ENCODE measurements at places on chromosomes 6 and 20.

DNA sequence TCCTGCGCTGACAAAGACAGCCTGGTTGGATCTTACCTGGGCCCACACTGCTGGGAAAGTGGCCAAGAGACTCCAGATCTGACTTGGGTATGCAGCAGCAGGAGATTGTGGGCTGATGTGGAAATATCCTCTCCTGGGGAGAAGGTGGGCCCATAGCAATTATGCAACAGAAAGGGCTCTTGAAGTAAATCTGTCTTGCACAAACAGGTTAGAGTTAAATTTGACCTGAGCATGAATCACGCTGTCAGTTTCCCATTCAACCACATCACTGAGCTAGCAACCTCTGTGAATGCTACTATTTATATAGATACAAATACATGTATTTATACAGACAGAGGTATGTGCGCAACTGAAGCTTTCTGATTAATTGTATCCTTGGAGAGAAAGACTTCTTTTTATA lies 28.3 kb upstream of the PDYN start:
- DNase-seq, result no peak

GRCh38 chr6:105136431-105137350 lies 43.1 kb downstream of the POPDC3 start:
- DNase-seq, result peak; percentile 61

DNA sequence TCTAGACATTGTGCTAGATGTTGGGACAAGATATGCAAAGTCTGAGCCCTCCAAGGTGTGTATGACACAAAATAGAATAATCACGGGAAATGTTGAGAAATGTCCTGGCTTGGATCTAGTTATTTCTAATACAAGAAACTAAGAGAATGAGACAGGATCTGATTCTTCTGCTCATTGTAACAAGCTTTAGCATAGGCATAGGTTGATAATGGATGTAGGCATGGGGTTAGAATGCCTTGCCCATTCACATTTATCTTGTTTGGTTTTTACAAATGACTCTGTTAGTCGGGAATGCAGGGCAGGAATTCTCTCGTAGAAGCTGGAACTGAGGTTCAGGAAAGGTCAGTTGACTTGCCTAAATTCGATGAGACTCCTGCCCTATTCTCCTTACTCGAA lies 1.5 kb upstream of the SLC26A8 start:
- DNase-seq, result no peak

DNA sequence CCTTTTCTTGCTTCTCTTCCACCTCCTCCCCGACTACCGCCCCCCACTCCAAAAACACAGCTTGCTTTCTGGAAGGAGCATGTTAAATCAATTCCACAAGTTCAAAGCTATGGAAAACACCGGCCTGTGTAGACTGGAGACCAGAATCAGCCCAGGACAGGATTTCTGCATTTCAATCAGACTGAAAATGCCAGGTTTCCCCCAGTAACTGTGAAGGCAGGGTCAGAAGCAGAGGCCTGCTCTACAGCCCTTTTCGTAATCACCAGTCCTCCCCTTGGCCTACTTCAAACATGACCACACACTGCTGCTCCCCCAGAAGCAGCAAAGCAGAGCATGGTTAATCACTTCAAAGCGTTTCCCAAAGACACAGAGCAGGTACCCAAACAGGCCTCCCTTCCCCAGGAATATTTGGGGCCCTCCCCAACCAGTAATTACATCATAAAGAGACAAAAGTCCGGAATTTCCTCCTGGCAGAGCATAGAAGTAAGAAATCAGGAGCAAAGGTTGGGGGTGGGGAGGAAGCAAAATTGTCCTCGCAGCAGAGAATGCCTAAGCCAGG lies 38.4 kb downstream of the ZMYND8 start:
- DNase-seq, result peak; percentile 52

- no peak for DNase-seq
Measured at GRCh38 chr20:45034436-45034835, 66.5 kb downstream of the KCNS1 start.

- DNase-seq, result no peak
Measured at GRCh38 chr20:22916021-22916842, 118.9 kb upstream of the SSTR4 start.

DNA sequence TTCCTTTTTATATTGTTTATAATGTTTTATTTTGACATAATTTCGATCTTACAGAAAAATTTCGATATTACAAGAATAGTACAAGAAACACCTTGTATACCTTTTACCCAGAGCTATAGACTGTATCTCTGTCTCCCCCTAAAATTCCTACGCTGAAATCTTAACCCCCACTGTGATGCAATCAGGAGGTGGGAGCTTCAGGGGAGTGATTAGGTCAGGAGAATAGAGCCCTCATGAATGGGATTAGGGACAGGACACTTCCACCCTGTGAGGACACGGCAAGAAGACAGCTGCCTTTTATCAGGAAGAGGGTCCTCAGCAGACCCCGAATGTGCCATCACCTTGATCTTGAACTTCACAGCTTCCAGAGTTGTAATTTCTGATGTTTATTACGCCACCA lies 148.7 kb upstream of the C6orf118 start:
- DNase-seq, result no peak

- DNase-seq, result peak; percentile 63
Measured at GRCh38 chr6:37204014-37204751, 34.2 kb downstream of the PIM1 start.

- no peak for DNase-seq
Measured at GRCh38 chr6:73854998-73855718, 159.2 kb downstream of the CD109 start.

GRCh38 chr6:108526739-108527174 lies 34.0 kb upstream of the FOXO3 start:
- DNase-seq, result no peak

GRCh38 chr6:159790956-159791598 lies 810 bp downstream of the MRPL18 start:
- DNase-seq, result no peak

DNA sequence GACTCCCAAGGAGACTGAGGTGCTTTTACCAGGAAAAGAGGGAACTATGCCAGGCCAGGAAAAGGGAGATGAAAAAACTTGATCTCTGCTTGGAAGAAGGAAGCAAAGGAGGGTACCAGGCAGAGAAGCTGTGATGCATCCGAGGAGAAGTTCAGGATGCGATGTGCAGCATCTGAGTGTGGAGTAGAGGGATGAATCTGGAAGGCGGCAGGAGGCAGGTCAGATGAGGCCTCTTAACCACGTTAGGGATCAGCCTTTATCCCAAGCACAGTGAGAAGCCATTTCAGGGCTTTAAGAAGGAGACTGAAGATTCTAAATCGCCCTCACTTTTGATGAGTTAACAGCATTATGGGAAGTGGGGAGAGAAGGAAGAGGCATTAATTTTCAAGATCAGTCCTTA lies 44.9 kb upstream of the EYA2 start:
- no peak for DNase-seq

DNA sequence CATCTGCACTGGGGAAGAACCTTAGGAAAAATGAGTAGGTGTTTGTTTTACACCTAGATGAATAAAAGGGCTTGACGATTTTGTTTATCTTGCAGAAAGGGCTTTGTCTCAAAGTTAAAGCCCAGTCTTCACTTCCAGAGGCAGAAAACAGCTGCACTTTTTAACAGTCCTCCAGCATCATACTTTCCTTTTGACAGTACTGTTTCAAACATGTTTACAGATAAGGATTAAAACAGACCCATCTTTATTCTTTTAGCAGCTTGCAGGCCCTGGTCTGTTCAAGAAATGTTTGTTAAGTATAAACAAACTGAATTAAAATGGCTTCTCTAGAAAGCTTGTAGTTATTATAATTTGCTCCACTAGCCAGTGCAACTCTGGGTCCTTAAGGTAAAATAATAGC lies 374.2 kb downstream of the EPHA7 start:
- no peak for DNase-seq

- no peak for DNase-seq
Measured at GRCh38 chr20:62658593-62659178, 16.4 kb downstream of the SLCO4A1 start.

GRCh38 chr6:107712665-107713551 lies 111.2 kb downstream of the SCML4 start:
- DNase-seq, result no peak

DNA sequence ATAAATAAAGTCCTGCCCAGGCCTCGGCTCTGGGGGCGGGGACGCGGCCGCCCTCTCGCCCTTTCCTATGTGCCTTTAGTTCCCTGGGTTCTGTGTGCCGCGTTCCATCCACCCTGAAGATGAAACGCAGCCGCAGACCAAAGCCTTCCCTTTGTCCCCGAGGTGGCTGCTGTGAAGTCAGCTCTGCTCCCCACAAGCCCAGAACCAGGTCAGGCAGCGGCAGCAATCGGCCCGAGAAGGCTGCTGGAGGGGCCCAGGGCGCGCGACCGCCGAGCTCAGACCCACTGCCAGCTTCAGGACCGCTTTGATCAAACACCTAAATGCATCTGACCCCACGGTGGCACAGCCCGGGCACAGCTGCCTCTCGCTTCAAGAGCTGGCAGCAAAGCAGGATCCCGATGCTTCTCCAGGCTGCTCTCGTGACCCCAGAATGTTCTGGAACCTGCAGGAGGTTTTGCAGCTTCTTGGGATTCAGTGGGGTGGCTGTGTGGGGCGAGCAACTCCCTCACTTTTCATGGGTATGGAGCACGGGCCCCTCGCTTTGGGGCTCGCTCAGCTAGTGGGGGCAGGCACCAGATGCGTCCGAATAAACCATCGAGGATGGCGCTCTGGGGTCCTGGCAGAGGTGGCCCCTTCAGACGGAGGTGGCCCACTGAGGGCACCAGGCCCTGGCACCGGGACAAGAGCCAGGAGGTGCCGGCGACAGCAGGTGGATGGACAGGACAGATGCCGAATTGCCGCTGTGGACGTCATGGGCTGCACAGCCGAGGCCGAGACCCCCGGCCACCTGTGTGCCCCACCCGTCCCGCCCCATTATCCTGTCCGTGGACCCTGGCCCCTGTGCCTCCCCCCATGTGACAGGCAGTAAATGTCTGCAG lies 13.0 kb downstream of the CHRNA4 start:
- no peak for DNase-seq

DNA sequence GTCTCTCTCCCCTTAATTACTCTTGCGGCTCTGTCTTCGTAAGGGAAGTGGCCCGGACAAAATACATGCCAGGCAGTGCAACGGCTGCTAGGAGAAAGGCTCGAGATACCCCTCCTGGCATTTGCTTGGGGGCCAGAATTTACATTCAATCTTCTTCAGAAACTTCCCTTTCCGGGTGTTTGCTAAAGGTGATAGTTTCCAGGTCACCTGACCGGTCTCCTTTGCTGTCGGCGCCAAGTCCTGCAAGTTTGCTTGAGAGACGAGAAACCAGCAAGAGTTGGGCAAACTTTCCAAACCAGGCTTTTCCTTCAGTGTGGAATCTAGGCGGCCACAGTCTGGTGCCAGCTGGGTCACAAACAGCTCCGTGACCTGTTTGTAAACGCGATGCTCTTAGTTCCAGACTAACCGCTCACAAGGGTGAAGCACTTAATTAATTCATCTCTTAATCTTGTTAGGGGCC lies 563 bp upstream of the SRSF3 start:
- DNase-seq, result peak; percentile 70

GRCh38 chr6:4950076-4950475 lies 53.8 kb downstream of the RPP40 start:
- DNase-seq, result no peak

DNA sequence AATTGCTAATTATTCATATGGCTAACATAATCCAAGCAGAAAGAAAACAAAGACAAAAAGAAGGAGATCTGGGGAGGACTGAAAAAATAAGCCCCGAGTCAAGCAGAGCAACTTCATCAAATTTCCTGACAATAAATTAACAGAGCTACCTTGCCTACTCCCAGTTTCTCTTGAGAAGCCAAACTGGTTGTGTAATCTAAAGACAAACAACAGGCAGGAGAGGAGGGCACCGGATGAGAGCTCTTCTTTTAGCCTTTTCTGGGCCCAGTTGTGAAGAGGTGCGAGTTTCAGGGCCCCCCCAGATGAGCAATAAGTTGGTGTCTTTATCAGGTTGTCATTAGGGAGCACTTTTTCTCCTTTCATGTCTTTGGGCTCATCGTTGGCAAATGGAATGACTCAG lies 197.1 kb upstream of the PCSK2 start:
- no peak for DNase-seq

DNA sequence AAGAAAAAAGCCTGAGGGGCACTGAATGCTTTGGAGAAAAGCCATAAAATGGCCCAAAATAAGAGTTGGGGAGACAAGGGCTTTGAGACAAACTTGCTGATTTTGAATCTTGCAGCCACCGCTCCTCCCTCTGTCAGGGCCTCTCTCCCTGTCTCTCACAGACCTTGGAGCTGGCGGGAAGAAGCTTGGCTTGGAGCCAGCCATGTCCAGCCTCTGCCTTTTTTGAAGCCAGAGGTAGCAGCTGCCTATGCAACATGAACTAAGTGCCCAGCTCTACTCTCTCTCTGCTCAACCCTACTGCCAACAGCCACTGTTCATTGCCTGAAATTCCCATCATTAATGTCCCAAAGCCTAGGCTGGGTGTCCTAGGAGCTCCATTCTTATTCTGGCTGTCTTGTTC lies 63.7 kb upstream of the CTNNBL1 start:
- DNase-seq, result no peak

DNA sequence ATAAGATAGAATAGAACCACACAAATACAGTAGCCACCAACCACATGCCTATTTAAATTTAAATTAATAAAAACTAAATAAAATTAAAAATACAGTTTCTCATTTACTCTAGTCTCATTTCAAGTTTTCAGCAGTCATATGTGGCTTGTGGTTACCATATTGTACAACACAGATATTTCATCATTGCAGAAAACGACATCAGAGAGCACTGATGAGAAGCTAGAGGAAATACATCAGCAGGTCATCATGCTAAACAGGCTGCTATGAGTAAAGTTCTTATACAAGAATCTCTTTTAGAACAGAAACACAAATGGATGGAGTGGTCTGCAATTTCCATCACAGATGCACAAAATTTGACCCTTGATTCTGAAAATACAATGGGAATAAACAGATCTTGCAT lies 36.6 kb downstream of the TBC1D32 start:
- no peak for DNase-seq

- no peak for DNase-seq
Measured at GRCh38 chr6:94733066-94733465, 844.3 kb upstream of the MANEA start.

DNA sequence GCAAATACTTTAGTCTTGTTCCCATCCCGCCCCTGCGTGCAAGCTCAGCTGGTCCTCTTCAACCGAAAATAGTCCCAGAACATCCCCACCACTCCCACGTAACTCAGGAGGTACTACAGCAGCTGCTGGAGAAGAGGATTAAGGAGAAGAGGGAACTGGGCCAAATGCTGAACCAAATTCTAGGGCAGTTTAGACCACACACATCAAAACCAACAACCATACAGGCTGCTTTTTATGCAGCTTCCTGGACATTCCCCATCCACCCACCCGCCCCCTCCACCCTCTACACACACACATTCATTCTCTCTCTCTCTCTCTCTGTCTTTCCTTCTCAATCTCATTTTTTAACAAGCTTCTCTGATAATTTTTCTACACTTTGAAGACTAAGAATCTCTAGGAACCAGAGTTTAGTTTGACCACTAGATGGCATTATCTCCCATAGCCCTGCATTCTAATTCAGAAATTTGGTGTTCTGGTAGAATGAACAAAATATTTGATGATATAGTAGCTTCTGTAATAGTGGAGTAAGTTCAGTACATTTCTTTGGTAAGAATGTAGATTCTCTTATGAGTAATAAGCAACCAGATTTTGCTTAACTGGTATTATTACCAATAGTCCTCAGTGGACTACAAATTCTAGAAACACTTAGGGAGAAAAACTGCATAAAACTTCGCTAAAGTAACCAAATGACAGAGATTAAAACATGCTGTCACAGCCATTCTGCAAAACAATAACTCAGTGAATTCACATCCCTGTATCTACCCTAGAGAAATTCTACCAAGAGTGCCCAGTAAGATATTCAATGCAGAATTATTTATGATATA lies 52.1 kb upstream of the BEND6 start:
- DNase-seq, result no peak

- no peak for DNase-seq
Measured at GRCh38 chr6:130749402-130749801, 77.8 kb upstream of the SMLR1 start.

- DNase-seq, result no peak
Measured at GRCh38 chr6:55265409-55266114, 61.7 kb upstream of the GFRAL start.

Data from lower lobe of right lung (tissue), 2 donors.